Lung (tissue), 17 donors: ENCODE measurements at places on chromosomes 13 and 19. TPM values are rescaled to one million over a fixed set of nuclear protein-coding genes. Genes with fewer than 3 reads are reported as not detected.

ZNF440 gene
- total RNA-seq: 42.0 TPM

MTUS2 gene
- 0.09 TPM for total RNA-seq

CGB8 gene
- not detected for total RNA-seq

CASP14 gene
- total RNA-seq: not detected

ZNF776 gene
- total RNA-seq: 13.9 TPM

UBE2M gene
- 25.9 TPM for total RNA-seq

ZNF154 gene
- 34.6 TPM for total RNA-seq

ENOX1 gene
- 7.7 TPM for total RNA-seq

ATXN8OS gene
- total RNA-seq: not detected

BEST2 gene
- total RNA-seq: not detected

AMER2 gene
- total RNA-seq: 2.0 TPM

NAT14 gene
- total RNA-seq: 43.9 TPM

PIK3R2 gene
- 22.3 TPM for total RNA-seq

SLC5A5 gene
- total RNA-seq: 0.95 TPM

GSX1 gene
- total RNA-seq: not detected

C19orf33 gene
- 91.8 TPM for total RNA-seq

KLK13 gene
- total RNA-seq: 0.65 TPM

CACNG8 gene
- total RNA-seq: 0.15 TPM

CEACAM4 gene
- total RNA-seq: 2.1 TPM

PSG3 gene
- total RNA-seq: not detected

RGS9BP gene
- total RNA-seq: 1.6 TPM

VAV1 gene
- 15.4 TPM for total RNA-seq
